Dermis blood vessel endothelial cell (primary cell): ENCODE measurements at places on chromosomes 5 and 9. TPM values are rescaled to one million over a fixed set of nuclear protein-coding genes. Genes with fewer than 3 reads are reported as not detected.

GRCh38 chr5:4862500-4862899 is 277.6 kb upstream of the ADAMTS16 start:
- DNase-seq: peak; percentile 63

The SLC4A9 gene
- total RNA-seq: not detected in 2 replicates

GRCh38 chr9:4105183-4105582 is 194.7 kb downstream of the GLIS3 start:
- peak; percentile 12 for DNase-seq

The MARCHF3 gene
- 65.9 and 84.4 TPM in 2 replicates for total RNA-seq

DNA sequence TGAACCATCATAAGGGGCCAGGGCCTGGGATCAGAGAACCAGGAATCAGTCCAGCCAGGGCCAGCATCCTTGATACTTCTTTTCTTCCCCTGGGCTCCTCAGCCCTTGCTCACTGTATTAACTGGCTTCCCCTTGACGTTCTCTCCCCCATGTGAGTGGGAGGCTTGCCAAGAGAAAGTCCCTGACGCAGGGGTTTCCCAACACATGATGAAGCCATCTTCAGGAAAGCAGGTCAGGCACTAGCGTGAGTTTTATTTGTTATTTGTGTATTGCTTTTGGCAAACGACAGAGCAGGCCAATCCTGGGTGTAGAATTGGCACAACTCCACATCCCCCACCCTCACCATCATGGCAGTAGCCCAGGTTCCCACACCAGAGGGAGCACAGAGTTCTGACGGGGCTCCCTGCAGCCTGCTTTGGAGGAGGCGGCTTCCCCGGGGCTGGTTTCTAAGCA is 165.5 kb upstream of the NFIL3 start:
- DNase-seq: peak; percentile 13

DNA sequence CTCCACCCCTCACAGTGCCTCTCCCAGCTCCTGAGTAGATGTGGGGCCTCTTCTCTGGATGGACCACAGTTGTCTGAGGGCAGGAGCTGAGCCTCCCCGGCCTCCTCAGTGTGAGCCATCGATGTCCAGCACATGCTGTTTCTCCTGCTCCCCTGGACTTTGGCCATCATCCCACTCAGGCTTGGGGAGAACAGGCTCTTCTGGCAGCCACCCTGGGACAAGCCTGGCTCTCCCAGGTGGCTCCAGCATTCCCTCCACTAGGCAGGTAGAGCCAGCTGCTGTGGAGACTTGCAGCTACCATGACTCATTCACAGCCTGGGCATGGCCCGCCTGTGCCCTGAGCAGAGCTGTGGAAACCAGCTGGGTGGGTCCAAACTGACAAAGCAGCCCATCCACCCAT is 77.0 kb downstream of the CSNK1A1 start:
- DNase-seq: no peak

The TICAM2 gene
- total RNA-seq: 0.17 and 0.93 TPM in 2 replicates

The STPG3 gene
- total RNA-seq: 0.34 TPM in 1 of 2 replicates, not detected in the other

The UBQLN1 gene
- total RNA-seq: 140 and 180 TPM in 2 replicates

DNA sequence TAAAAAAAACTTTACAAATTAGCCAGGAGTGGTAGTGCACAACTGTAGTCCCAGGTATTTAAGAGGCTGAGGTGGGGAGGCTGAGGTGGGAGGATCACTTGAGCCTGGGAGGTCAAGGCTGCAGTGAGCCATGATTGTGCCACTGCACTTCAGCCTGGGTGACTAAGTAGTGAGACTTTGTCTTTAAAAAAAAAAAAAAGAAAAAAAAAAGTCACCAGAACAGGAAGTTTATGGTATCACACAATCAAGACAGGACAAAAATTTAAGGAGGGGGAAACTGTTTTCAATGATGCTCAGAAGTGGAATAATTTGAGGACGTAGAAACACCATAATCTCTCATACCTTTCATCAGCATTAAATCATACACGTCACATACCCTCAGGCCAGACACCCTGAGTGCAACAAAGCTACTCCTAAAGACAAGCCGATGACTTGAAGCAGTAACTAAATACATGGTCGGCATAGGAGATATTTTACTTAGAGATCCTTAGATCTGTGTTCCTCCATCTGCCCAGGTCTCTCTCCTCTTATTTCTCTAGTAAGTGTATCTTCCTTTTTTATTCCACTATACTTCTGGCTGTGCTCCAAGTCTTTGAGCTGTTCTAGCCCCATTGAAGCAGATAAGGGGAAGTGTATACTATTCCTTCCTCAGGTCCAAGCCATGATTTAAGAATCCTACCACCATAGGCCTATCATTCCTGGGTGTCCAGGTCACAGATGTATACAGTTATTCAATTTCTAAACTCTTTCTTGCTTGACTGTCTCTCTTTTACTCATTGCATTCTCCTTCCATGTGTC is 91.3 kb upstream of the APC start:
- no peak for DNase-seq

GRCh38 chr9:33843312-33843961 is 26.5 kb downstream of the UBE2R2 start:
- DNase-seq: no peak

DNA sequence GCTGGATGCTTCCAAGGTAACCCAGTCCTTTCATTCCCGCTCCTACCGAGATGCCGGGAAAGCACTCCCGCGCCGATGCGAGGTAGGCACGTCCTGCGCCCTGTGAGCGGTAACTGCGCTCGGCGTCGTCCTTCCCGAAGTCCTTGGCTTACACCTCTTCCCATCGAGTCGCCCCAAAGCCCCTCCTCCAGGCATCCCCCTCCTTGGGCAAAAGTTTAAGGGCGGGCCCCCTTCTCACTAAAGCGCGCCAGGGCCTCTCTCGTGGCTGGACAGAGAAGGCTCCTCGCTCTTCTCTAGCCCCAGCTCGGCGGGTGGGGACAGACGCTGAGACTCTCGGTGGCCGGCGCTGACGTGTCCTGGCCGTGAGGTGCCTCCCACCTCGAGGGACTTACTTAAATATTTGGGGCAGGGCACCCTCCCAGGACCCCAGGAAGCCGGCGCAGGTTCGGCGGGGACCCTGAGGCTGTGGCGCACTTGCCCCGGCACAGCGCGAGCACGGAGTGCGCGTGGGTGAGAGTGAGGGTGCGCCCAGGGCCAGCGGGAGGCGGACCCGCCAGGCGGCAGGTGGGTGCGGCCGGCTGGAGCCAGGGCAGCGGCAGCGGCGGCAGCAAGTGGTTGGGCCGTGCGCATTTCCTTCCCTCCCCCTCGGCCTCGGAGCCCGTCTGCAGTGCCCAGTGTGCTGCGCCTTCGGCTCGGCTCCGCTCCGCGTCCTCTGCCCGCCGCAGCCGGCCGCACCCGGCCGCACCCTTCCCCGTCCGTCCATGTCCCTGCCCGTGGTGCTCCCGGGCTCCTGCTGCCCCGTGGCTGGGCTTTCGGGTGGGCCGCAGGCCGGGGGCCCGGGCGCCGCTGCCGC is at the start of gene ENTREP1:
Gene ENTREP1 (plus strand): TSS at position 667 of the 853 bp plus-strand sequence. CDS start 95 bp downstream, at position 762.
- peak; percentile 85 for DNase-seq

GRCh38 chr9:83957248-83957513 is 22.8 kb downstream of the HNRNPK start:
- no peak for DNase-seq

The ADRA1B gene
- 0.34 TPM in 1 of 2 replicates, not detected in the other for total RNA-seq

DNA sequence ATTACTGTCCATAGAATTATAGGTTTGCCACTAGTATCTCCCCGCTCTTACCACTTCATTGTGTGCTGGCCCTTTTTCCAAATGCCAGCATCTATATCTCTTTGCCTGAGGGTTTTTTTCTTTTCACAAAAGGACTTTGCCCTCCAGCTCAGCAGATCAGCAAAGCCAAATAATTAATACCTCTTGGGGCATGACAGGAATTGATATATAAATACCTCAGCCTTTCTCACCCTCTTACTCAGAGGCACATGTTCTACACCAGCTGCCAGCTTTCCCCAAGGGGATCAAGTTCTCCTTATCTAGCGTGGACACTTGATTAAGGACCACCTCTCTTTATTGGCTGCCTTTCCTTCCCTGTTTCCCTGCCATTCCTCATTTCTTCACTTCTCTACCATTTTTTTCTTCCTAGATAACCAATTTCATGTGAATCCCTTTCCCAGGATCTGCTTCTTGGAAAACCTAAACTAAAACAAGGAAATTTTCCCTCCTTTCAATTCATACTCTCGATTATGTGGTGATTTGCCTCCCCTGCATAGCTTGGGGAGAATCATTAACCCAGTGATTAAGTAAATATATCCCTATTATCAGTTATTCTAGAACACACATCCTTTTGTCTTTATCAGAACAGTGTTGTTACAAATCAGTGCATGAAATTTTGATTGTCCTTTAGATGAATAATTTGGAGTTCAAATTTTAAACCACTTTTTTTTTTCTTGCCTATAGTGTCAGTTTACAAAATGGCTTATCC is 6.9 kb upstream of the NUDT12 start:
- DNase-seq: no peak

DNA sequence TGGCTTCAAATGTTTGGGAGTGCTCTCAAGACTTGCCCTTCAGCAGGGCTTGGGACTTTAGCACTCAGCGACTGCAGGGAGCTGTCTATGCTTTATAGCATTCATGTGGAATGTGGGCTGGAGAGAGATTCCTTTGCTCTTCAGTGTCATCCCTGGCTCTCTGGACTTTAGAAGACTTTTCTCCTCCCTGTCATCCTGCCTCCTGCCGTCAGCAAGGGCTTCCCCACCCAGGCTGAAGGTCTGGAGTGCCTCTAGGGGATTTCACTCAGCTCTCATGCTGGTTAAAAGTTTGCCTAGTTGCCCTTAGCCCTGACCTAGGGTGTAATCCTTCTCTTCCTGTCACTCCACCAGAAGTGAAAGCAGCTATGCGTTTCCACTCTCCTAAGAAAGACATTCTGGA is 210.9 kb downstream of the FRMD3 start:
- DNase-seq: no peak

GRCh38 chr5:73365301-73365853 is 83.2 kb downstream of the FOXD1 start:
- DNase-seq: peak; percentile 78

- DNase-seq: peak; percentile 25
These were observed 112.5 kb downstream of the FAM174A start for GRCh38 chr5:100647461-100648230.

The KCNV2 gene
- total RNA-seq: not detected in 2 replicates

- DNase-seq: no peak
These were observed 45.4 kb downstream of the SEMA4D start for GRCh38 chr9:89452561-89452960.

GRCh38 chr5:112643339-112643971 is 94.2 kb upstream of the APC start:
- DNase-seq: no peak

The SPATA31C1 gene
- not detected in 2 replicates for total RNA-seq
